ENCODE measurements at places on chromosomes 2 and 18.

DNA sequence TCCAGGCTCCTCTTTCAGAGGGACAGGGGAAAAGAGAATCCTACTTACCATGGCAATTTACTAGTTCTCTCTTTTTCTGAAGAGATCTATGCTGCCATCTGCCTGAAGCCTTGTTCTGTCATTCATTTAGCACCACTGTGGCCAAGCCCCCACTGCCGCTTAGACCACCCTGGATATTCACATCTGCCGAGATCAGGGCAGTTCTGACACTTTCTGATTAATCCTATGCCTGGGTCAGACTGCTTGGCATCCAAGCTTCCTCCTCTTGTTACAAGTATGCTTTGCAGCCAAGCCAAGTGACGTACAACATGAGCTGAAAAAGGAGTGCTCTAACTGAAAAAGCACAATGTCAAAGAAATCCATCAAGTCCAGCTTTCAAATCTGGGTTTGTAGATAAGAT, 332.6 kb downstream of the SUCLG1 start:
- no peak for DNase-seq

DNA sequence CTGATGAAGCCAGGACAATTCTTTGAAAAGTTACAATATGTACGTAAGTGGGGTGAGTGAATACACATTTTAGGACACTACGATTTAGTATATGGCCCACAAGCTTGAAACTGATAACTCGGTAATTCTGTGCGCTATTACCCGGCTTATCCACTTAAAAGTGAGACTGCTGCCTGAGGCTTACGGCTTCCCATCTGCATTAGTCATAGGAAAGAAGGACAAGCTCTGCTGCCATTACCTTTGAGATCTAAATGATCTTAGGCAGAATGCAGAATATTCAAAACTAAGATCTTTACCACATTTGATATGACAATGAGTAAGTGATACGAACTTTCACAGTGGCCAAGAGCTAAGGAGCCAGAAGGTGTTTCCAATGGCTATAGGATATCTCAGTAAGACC, 133.3 kb downstream of the GAREM1 start:
- no peak for DNase-seq

DNA sequence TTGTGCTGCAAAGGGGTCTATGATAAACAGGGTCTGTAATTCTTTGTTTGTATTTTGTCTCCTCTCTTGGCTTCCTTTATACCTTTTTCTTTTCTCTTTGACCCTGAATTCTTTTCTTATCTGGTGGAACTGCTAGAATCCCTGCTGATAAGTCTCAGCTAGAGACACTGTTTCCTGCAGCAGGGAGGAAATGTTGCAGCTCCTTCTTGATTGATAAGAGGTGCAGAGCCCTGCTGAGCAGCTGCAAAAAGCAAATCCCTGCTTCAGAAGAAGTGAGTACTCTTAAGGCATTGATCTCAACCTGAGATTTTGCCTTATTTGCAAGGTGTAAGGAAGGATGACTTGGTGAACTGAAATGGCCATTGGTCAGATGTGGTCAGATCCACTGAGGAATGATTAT, 167.8 kb downstream of the NUP35 start:
- no peak for DNase-seq

DNA sequence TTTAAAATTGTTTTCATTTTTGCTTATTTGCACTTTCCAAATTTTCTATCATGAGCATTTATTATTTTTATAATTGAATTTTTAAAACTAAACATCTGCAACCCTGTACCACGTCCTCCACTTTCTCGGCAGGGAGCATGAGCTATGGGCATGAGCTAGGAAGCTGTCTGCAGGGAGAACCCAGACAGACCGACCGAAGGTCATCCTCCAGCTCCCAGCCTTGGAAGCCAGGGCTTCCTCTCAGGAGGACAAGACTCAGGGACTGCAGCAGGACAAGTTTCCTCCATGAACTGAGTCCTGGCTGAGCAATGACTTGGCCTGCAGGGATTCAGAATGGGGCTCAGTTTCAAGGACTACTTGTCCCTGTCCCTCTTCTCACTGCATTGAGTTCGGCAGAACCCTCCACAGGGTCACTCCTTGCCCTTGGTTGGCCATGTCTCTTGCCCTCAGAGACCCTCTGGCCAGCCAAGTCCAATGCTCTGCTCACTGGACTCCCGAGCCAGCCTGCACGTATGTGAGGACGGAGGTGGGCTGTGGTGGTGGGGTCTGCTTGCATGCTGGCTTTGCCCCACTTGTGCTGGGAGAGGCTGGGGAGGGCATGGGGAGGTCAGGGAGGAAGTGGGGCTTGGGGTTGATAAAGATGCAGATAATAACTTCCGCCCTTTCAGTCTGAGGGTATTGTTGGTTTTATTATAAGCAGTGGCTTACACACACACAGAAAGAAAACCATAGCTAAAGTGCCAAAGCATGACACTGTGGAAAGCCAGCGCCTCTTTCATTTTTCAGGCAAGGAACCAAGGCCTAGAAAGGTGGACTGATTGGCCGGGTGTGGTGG, 6.6 kb downstream of the NMUR1 start:
- peak; percentile 21 for DNase-seq

DNA sequence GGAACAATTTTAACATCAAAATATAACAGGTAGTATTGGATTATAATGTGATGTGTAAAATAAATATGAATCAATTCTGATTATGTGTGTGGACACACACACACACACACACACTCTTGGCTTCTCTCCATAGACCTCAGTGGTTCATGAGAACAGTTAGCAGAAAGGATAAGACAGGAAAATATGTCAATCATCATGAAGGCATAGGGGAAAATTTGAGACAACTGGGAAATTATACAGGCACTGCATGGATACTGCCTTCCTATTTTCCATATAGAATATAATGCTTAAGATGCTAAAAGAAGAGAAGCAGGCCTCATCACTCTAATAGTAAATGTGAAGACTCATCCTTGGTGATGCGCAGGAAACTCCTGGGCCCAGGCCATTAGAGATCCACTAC, 884.5 kb downstream of the SUCLG1 start:
- no peak for DNase-seq

DNA sequence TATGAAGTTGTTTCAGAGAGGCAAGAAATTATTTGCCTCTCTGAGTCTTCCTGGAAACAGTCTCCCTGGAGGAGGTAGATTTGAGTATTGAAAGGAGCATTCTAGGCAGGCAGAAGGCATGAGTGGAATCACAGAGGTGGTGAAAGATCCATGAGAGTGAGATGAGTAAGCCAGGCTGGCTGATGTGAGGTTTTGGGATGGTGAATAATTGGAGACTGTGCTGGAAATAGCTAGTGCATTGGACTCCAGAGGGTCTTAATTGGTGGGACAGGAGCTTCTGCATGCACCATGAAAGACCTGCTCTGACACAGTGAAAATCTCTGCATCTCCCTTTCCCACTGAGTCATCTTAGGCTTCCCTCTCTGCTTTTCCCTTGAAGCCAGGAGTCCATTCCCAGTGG, 46.3 kb downstream of the CDC42EP3 start:
- DNase-seq, result peak; percentile 94

GRCh38 chr2:203728321-203728720, 21.9 kb downstream of the CD28 start:
- no peak for DNase-seq

GRCh38 chr2:129757366-129757914, 222.0 kb upstream of the RAB6C start:
- no peak for DNase-seq

DNA sequence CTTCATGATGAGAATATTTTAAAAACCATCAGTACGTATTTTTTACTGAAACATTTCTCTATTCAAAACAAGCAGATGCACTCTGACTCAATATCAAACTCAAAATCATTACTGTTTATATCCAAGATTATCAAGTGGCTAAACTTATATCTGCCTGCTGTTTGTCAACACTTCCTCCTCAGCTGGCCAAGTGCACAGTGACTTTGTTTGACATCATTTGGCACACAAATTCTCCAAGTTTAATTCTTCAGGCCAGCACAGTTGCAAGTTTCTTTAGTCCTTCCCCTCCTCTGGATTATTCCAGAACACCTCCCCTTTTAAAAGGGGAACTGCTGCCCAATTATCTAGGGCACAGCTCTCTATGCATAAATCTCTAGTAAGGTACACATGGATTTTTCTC, 346.6 kb downstream of the FSIP2 start:
- no peak for DNase-seq

GRCh38 chr2:96950381-96951124, 35.8 kb downstream of the FAM178B start:
- DNase-seq, result no peak

- no peak for DNase-seq
Observed at GRCh38 chr2:38180754-38181153, 104.8 kb upstream of the CYP1B1 start.

DNA sequence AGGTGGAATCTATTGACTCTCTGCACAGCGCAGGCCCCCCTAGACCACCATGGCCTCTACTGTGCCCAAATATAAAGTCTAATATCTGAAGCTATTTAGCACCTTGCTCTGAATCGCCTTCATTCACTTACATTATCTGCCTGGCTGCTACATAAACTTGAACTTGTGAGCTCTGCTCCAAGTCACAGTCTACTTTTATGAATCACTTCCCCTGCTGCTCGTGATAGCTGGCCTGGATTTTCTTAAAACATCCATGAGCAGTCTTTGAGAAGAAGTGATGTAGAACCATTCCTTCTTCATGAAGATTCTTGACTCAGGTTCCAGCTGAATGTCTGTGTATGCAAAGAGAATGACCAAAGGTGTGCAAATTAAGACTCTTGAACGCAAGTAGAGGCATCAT, 359.5 kb downstream of the RND3 start:
- DNase-seq, result peak; percentile 48

DNA sequence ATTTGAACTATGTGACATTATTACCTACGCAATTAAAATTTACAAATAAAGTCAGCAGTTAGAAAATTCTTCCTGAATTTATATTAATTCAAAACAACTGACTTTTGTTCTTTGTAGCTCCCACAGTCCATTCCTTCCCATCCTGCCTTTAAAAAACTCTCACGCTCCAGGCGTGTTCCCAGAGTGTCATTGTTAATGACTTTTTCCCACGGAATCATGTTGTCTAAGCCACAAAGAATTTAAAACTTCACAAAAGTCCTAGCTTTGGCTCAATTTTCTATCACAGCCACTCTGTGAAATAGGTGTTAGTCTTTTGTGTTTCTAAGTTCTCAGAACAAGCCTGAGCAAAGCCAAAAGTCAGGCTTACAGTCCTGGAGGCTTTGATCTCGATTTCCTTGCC, 26.5 kb downstream of the SLC1A4 start:
- peak; percentile 73 for DNase-seq

DNA sequence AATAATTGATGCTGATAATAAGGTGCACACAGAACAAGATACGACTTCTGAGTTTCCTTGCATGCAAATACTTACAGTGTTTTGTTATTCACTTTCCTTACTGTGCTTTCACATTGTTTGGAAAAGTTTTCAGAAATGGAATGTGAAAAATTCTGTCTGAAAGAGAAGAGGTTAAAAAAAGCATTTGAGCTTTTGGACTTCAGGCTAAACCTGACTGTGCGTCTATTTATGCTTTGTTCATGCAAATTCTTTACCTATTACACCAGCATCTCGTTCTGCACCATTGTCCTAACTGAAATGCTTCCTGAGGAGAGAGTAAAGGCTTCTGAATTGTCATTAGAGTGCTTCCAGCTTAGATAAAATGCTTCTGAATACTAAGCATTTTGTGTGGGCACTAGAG, 61.4 kb downstream of the LHCGR start:
- peak; percentile 62 for DNase-seq

DNA sequence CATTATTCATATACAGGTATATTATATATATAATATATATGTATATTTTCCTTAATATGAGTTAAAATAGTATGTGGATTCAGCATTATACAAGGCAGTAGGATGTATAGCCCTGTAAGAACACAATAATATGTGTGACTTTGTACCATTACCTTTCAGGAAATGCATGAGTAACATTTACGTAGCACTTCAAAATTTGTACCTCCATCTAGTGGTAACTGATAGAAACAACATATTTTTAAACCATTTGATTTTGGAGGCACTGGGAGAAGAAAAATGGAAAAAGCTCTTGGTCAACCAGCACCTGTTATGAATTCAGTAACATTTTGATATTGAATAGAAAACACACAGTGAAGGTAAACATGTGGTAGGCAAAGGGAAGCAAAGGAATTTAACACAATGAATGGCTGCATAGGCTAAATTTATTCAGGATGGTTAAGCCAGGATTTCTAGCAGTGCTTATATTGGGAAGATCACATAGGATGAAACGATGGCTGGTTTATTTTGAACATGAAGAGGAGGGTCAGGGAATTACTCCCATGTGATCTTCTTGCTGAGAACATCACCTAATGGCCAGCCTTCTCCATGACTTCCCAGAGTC, 565.5 kb downstream of the CCDC85A start:
- peak; percentile 47 for DNase-seq

- no peak for DNase-seq
Observed at GRCh38 chr2:226669905-226670304, 129.7 kb downstream of the IRS1 start.
